ENCODE measurements at places on chromosomes 6 and 20.

DNA sequence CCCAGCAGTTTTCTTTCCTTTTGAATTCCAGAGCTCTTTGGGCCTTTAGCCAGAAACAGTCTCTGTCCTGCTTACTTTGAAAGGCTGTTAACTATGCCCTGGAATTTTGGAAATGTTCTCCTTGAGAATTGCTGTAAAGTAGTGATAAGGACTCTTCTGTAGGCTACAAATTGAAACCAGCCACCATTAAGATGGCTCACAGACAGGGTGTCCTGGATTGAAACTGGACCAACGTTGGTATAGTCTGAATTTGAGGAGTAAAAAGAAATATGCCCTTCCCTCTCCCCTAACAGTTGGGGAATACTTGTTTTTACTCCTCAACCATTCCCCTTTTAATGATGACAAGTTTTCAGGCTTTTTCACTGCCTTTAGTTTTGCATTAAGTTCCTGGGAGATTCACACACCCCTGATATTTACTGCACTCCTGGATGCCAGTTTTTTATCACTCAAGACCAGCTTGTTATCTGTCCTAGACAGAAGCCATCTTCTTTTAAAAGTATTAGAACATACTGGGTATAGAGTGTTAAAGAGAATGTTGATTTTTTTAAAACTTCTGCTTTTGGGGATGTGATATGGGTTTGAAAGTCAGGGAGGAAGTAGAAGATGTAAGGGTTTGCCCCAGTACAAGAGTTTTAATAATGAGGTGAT lies 21.9 kb downstream of the TOP1 start:
- DNase-seq = no peak

DNA sequence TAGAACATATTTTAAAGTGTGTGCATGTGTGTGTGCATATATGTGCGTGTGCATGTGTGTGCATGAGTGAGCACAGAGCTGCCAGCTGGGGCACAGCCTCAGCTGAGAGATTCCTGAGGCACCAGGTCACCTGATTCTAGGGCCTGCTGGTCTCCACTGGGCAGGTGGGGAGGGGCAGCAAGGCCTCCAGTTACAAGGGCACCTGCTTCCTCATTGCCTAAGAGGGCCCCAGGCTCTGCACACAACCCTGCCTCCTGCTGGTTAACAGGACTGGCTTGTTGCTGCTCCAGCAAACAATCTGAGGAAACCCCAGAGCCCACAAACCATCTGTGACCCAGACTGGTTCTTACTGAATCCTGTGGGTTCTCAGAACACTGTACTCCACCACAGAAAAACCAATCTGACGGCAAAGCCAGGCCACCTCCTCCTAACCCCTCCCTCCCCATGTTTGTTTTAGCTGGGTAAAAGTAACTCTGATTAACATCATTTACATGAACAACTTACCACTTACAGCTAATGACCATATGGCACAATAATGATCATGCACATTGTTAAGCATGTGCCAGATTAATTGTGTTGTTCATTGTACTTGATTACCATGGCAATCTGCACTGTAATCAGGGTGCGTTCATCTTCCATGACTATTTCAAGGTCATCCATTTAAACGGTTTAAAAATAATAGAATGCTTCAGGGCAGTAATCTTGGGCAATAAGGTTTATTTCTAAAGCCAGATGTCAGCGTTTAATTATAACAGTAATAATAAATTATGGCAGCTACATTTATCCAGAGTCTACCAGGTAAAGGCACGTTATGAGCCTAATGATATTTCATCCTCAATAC lies 23.1 kb upstream of the UBE2J1 start:
- peak; percentile 56 for DNase-seq

DNA sequence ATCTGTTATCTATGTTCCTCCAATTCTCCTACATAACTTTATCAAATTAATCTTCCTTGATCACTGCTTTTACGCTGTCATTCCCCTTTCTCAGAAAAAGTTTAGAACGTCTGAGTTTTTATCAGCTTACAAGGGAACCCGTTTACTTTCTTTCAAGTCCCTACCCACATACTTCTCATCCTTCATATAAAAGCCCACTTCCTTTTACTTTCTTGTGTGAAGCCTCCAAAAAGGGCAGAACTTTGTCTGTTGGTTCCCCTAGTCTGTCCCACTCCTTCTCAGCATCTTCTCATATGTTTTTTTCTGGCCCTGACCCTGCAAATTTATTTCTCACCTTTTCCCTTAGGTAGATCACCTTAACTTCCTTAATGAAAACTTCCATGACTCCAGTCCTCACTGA lies 106.1 kb downstream of the TFAP2B start:
- no peak for DNase-seq

DNA sequence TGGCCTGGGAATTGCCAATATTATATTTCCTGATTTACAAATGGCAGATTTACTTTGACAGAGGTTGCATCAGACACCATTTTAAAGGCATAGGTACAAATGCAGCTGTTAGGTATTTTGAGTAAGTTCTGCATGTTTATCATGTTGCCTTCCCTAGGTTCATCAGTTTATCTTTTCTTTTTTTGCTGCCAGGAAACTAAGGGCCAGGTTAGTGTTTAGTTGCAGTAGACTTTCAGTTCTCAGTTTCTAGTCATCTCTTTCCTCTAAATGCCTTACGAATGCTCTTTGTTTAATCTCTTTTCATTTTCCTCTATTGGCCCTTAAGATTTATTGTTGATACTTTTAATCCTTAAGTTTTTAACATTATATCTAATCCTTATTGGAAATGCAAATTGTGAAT lies 129.9 kb downstream of the SMAP1 start:
- DNase-seq = no peak

GRCh38 chr20:17633850-17634500 lies 48.1 kb downstream of the RRBP1 start:
- no peak for DNase-seq

- DNase-seq = no peak
Observed at GRCh38 chr6:57013521-57013926, 33.0 kb upstream of the KIAA1586 start.

DNA sequence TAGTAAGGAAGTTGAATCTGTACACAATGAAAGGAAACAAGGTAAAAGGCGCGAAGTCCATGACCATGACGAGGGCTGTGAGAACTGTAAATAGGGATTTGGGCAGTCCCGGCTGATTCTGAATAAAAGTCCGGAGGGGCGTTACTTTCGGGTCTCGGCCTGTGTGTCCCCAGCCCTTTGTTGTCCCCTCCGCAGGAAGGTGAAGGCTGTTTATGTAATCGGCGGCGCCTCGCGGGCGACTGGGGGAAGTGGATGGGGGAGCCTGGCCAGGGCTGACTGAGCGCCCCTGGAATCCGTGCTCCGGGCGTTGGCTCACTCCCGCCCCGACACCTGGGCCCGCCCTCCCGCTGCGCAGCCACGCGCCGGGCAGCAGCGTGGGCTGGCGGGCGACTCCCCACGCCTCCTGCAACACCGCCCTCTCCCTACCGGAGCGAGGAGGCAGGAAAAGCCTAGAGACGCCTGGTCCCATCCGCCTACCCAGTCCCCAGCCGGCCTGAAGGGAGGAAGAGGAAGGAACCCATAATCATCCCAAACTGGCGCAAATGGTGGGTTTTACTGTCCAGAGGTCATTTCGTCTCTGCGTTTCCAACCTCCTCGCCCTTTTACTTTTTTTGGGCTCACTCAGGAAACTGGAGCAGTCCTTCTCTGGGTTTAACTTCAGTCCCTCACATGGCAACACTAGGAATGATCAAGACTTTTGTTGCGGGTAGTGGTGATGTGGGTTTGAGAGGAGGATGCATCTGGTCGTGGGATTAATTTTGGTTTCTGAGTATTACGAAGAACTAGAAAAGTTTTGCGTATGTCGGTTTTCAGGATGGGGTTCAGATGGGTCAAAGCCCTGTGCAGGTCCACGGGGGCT lies 12.1 kb downstream of the TRIM31 start:
- DNase-seq = no peak

- DNase-seq = no peak
Observed at GRCh38 chr20:63090682-63091571, 84.2 kb upstream of the BHLHE23 start.

GRCh38 chr6:138576313-138576712 lies 77.0 kb upstream of the NHSL1 start:
- DNase-seq = no peak

GRCh38 chr6:21603082-21603952 lies 9.8 kb downstream of the SOX4 start:
- no peak for DNase-seq

Data from T-helper 22 cell (primary cell).